ENCODE measurements at places on chromosomes 5 and 9.

DNA sequence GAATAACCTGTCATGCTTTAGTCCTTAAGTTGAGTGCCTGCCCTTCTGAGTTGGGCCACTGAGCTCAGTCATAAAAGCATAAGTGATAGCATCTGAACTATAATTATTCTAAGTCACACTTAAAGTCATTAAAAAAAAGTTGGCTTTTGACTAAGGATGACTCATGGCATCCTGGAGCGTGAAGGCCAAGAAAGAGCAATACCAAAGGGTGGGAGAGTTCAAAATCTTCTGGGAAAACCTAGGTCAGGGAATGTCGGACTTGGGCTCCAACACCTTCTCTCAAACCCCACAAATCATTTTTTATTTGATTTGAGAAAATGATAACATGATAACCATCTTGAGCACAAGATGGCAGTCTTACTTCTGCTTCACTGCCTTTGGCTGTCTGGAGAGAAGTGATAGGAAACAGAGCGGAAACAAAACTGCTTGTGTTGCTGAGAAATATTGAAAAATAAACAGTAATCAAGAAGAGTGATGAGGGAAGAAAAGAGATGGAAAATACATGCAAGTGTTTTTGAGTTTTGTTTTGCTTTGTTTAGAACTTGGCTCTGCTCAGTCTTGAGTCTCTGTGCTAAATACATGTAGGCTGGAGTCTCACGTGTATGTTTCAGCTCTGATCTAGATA, 16.9 kb upstream of the NTRK2 start:
- no peak for DNase-seq

DNA sequence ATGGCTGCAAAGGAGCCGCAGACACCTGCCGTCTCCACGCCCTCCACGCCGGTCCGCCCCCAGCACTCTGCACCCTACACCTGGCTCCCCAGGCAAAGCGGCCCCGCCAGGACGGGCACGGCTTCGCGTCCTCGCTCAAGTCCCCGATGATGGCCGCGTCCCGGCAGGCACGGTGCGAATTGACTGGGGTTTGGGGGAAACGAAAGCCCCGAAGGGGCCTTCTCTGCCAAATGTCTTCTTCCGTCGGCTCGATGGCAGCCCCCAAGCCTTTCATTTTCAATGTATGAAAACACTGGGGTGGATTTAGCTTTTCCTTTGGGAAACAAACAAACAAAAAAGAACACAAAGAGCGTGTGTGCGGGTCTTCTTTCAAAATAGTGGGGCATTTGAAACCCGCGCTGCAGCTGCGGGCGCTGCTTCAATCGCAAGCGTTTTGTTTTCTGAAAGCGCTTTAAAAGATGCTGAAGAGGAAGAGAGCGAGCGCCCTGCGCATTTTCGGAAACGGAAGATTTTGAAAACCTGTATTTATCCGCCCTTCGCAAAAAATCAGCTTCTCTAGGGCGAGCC, 160.0 kb downstream of the RMI1 start:
- no peak for DNase-seq

GRCh38 chr5:33231214-33231710, 209.5 kb upstream of the TARS1 start:
- DNase-seq = no peak

DNA sequence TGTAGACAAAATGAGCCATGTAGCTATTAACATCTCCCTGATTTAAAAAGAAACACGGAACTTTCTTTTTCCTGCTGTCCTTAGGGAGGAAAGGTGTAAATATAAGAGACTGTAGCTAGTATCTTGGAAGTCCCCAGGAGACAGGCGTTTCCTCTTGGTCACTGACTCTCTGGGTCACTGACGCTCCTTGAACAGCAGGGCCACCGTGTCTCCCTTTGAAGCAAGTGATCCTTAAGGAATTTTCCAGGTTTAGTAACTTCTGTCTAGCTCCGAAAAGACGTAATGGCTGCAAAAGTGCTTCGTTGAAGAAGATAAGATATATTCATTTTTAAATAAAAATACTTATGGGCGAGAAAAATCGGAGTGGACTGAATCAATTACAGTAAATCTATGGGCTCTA, 745 bp upstream of the CLTA start:
- no peak for DNase-seq

DNA sequence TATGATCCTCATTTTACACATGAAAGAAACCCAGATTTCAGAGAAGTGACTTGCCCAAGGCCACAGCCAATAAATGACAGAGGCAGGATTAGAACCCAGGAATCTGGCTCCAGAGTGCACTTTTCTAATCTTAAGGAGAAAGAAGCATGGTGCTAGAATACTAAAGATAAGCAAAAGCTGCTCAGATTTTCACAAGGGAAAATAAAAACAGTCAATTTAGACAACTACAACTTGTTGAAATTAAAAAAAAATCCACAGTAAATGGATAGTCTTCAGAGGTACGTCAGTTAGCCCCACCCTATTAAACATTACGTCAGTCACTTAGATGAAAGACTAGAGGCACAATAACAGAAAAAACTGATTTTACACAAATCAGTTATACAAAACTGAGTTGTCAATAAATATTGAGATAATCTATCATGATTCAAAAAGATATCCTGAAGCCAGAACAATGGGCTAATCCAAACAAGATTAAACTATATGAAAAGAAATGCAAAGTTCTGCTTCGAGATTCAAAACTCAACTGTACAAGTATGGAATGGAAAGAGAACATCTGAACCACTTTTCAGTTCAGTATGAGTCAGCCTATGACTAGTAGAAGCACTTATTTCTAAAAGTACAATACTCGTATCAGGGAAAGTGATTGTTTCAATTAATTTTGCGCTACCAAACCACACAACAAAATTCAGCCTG, 9.3 kb downstream of the TMEM245 start:
- DNase-seq = peak; percentile 8

GRCh38 chr5:88695931-88696330, 187.1 kb downstream of the MEF2C start:
- no peak for DNase-seq

DNA sequence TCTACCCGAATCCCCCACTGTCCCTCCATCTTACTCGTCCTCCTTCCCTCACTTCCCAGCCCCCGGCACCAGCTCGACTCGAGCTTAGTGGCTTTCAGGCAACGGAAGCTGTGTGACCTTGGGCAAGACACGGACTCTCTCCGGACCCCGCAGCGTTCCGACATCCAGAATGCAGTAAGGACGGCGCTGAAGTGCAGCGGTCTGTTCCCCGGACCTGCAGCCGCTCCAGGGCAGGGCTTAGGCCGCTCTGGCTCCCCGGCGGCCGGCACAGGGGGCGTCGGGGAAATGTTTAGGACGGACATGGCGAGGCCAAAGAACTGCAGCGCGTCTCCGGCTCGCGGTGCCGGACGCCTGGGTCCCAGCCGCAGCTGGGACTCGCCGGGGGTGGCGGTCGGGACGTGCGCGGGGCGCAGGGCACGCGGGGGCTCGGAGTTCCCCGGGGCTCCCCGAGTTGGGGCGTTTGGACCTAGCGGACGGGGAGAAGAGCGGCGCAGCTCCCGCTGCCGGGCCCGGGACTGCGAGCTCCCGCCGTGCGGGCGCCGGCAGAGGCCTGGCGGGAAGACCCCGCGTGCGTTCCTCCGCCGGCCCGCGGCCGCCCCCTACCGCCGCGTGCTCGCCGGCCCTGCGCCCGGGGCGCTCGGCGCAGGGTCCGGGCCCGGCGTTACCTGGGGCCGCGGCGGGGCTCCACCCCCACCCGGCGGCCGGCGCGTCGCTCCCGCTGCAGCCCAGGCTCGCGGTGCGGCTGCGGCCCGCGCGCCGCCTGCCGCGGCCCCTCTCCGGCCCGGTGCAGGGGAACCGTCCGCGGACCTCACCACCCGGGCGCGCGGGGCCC, 5.6 kb upstream of the RNF44 start:
- no peak for DNase-seq

GRCh38 chr9:70554881-70555280, 140.4 kb upstream of the KLF9 start:
- no peak for DNase-seq

- DNase-seq = no peak
Measured at GRCh38 chr5:56169281-56169680, 63.8 kb downstream of the ANKRD55 start.

GRCh38 chr9:126275386-126276001, 51.1 kb upstream of the MVB12B start:
- no peak for DNase-seq

DNA sequence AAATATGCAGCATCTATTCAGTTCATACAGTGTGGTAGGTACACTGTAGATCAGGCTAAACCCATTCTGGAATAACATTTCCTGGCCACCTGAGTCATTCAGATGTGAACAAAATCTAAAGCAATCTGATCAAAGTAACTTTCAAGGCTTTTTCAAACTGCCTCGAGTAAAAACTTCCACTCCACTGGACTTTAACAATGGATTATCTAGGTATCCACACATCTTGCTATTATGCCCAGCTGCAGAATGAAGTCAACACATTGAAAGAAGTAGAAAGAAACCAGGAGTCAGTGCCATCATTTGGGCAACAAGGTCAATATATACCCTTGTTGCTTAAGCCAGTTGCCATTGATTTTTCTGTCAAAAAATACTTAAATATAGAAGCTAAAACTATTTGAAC, 1352.6 kb upstream of the NUDT12 start:
- DNase-seq = no peak

GRCh38 chr9:134693641-134694367, 52.2 kb downstream of the COL5A1 start:
- no peak for DNase-seq

DNA sequence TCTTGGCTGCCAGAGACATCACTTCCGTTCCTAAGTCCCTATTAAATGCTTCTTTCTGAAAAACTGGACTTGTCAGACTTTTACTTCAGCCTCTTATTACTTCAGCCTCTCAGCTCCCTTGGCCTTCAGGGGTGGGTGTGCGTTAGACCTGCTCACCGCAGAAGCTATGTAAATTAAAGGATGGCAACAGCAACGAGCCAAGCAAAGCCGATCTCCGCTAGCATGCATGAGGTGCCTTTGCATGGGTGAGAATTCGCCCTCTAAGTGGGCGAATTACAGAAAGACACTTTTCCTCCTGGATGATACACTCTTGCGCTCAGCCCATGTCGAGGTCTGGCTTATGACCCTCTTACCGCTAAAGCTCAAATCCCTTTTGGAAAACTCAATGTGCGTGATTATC, 10.9 kb upstream of the IL3 start:
- no peak for DNase-seq

GRCh38 chr5:151363673-151364072, 16.3 kb upstream of the SLC36A2 start:
- DNase-seq = no peak

- DNase-seq = no peak
Measured at GRCh38 chr9:38486837-38487236, 62.6 kb upstream of the IGFBPL1 start.

DNA sequence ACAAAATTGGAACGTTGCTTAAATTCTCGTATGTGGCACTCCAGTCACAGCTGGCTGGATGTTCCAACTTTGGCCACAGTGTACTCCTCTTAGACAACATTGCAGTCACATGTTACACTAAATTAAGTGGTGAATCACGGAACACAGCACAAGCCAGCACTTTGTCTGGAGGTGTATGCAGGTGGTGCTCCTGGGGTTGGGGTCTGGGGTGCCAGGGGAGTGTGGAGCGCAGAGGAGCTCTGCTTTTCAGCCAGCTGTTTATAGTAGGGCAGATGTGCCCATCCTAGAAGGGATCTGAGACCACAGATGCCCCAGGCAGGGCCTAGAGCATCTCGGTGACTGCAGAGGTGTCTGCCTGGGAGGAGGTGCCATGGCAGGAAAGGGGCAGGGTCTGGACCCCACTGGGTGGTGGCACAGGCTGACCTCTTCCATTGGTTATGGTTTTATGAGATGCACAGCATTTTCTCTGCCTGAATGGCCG, 82.6 kb downstream of the WNK2 start:
- DNase-seq = no peak

DNA sequence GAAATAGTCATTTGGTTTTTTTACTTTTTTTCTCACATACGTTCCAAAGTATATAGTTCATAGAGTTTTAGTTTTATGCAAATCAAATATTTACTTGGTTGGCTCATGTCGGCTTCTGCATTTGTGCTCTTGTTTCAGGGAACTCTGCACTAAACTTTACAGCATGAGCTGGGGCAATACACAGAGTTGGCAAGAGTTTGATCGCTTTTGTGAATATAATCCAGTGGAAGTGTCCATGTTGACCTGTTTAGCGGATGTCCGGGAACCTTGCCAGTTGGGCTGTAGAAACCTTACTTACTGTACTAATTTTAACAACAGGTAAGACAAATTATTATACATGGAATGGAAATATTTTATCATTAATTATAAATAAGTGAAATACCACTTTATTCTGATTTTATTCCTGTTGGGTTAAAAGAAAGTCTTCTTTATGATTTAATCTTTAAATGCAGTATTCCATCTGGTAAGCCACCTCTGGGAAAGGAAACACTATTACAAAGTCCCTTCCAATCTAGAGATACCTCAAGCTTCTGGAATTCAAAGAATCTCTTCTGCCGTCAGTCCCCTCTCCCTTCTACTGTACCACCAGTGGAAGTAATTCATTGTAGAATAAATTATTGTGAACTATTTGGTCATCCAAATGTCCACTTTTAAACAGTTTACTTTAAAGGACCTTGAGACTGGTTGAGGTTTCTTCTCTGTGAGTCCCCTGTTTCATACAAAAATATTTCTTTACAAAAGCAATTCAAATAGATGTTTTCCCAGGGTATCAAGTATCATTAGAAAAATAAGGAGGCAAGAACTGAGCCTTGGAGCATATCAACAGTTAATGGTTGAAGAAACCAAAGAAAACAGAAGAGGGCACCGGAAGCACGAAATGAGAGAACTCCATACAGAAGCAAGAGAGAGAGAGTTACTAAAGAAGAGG, 45.2 kb upstream of the GLIPR2 start:
- no peak for DNase-seq

GRCh38 chr5:157513182-157513581, 53.2 kb downstream of the NIPAL4 start:
- DNase-seq = no peak

DNA sequence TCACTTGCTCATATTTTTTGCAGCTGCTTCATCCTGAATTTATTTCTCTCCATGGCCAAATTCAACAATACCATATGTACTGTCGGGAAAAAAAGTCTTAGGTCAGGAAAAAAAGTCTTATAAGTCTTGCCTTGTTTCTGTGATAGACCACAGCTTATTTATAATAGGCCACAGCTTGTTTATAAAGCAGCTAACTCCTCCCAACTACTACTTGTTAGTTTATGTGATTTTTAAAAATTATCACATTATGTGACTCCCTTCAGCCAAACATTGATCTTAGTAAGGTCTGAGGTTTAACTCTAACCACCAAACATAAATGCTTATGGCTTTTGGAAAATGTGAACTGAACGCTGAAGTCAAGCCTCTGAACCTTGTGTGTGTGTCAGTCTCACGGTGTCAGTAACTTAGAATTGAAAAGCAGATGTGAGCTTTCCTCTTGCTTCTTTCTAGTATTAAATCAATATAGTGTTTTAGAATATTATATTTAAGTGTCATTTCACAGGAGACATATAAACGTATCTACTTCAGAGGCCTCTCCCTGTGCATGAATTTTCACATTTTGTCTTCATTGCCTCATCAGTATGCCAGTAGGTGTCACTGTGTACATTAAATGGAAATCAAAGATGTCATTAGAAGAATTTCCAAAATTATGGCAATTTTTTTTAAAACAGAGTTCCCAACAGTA, 51.3 kb downstream of the SNX24 start:
- no peak for DNase-seq

All from effector CD4-positive, alpha-beta T cell (primary cell).